ENCODE measurements at places on chromosomes 11 and 22. TPM values are rescaled to one million over a fixed set of nuclear protein-coding genes. Genes with fewer than 3 reads are reported as not detected.
A peak's percentile ranks its signal among the peaks of the same experiment; 100 is the strongest.

DNA sequence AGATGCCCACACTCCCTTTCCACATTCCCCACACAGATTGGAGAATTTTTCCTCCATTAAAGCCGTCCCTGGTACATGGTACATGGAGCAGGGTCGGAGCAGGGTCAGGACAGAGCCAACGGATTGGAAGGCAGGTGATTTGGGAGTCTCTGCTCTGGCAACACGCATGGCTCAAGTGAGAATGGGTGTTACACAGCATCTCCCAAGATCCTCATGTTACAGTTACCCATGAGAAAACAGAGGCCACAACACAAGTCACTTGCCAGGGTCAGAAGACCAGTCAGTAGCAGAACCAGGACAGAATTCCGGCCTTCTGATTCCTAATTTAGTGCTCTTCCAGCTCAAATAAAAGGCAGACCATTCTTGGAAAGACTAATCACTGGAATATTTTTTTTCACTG, 7.7 kb upstream of the F2 start:
- DNase-seq, result no peak

DNA sequence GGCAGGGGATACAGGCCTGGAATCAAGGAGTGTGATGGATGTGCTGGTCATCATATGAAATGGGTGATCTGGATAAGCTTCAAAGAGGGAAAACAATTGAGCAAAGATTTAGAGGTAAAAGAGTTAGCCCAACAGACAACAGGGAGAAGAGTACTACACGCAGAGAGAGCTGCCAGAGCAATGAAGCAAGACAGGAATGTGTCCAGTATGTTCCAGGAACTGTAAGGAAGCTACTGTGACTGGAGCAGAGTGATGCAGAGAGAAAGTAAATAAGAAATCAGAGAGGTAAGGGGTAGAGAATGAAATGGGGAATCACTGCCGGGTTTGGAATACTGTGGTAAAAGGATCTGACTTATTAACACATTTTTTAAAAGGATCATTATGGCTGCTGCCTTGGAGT, 255.1 kb downstream of the DCDC1 start:
- no peak for DNase-seq

DNA sequence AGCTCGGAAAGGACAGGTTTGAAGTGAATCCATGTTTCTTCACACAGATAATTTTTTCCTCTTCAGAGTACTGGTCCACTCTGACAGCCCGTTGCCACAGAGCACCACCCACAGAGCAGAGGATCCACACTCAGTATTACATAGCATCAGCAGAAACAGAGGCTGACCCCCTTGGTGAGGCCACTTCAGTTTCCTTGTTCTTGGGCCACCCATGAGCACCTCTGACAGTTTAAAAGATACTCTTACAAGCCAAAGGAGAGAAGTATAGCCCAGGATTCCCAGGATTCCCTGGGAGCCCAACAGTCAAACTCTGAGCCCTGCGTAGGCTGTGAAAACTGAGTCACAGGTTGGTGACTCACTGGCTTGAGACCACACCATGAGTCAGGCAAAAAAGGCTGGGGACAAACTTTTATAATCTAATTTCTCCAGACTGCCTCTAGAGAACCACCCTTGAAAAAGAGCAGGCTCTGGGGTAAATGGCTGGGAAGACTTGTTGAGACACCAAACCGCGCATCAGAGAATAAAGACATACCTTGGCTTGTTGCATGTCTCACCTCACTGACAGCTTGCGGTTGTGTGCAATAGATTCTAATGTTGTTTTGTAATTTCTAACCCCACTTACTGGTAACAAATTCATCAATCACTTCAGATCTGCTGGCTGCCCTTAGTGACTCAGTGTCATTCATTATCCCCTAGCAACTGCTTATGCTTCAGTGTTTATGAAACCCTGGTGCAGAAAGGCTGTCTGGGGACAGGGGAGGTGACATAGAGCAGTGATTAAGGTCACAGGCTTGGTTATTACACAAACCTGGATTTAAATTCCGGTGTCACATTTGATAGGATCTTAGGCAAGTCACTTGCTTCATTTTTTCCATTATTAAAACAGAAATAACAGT, 56.9 kb upstream of the PRSS23 start:
- DNase-seq, result no peak

DNA sequence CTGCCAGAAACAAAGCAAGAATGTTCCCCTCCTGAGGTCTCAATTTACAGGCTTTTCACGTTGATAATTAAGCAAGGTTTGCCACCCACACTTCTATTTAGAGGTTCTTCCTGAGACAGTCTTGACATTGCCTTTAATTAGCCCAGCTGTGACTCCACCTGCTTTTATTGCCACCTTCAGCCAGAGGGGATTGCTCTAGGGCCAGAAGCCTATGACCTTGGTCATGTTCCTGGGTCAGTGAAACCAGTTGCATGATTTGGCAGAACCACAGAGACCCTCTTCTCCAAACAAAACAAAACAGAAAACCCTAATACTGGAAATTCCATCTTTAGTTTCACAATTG, 89.8 kb downstream of the APIP start:
- DNase-seq, result no peak

- no peak for DNase-seq
Measured at GRCh38 chr11:120197977-120198376, 12.9 kb upstream of the OAF start.

- DNase-seq, result peak; percentile 88
Measured at GRCh38 chr11:102268083-102268984, 49.0 kb upstream of the BIRC3 start.

DNA sequence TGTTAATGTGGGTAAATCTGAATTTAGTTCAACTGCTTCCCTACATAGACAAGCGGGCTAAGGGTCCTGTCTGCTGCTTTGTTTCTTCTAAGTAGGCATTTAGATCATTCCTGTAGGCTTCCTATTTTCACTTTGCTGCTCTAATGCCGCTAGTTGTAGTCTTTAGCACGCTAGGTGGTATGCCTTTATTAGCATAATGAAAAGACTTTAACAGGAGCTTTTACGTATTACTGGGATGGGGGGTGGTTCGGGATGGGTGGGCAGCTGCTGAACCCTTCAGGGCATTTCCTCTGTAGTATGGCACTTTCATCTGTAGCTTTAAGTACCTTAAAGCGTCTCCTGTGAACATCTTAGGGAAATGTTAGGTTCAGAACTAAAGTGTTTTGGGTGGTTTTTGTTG, 85.3 kb downstream of the GGT1 start:
- no peak for DNase-seq

DNA sequence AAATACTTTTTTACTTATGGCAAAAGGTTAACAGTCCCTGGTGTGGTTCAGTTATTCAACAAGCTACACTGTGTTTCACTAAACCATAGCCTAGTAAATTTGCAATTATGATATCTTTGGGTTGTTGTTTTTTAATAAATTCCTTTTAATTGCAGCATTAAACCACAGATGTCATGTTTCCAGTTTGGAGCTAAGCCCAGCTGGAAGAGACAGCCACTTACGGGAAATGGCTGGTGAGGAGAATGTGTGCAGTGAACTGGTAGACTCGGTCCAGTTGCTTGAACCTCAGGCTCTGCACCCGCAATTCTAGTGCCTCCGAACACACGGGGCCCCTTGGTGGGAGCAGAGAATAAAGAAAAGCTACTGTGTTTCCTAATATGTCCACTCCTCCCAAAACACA, 70.8 kb downstream of the WNT11 start:
- DNase-seq, result no peak

GRCh38 chr11:10441652-10442503, 13.2 kb upstream of the AMPD3 start:
- DNase-seq, result no peak

GRCh38 chr22:21651521-21652009, 9.5 kb downstream of the SDF2L1 start:
- DNase-seq, result no peak

DNA sequence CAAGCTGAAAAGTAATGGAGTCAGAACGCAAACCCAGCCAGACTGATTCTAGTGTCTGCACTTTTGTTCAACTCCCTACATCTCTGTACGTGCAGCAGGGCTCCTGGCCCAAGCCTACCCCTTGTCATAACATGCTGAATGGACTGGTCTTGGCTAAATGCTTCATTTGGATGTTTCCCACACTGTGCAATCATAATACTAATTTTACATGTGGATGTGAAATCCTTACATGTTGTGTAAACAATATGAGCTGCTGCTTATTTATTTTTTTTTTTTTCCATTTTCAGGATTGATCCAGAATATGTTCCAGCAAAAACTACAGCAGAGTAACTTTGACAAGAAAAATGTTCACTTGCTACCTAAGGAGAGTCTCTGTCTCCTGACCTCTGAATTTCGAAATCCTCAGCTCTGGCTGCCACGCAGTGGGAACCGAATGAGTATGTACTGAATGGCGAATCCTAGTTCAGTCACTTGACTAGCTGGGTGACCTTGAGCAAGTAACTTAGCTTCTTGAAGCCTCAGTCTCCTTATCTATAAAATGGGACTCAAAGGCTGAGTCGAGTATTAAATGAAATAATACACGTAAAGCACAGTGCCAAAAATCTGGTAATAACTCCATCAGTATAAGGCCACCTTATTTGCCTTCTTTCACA, 133.4 kb downstream of the EHF start:
- no peak for DNase-seq

DNA sequence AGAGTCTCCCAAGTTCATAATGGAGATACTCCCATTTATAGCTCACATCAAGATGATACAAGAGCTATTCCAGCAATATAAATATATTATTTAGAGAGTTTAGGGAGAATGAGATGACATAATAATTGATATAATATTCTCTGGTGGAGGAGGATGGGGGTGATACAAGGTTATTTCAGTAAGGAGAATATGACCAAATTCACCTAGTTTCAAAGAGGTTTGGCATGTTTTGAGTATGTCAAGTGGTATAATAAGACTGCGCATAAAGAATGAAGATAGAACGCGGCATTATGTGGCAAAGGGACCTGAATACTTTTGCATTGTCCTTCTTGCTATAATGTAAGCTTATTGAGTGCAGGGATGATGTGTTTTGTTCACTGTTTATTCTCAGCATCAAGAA, 1283.5 kb downstream of the LRRC4C start:
- no peak for DNase-seq

- no peak for DNase-seq
Measured at GRCh38 chr11:47656260-47656885, 14.0 kb upstream of the MTCH2 start.

GRCh38 chr22:17803609-17804270, 29.5 kb upstream of the BID start:
- peak; percentile 24 for DNase-seq

DNA sequence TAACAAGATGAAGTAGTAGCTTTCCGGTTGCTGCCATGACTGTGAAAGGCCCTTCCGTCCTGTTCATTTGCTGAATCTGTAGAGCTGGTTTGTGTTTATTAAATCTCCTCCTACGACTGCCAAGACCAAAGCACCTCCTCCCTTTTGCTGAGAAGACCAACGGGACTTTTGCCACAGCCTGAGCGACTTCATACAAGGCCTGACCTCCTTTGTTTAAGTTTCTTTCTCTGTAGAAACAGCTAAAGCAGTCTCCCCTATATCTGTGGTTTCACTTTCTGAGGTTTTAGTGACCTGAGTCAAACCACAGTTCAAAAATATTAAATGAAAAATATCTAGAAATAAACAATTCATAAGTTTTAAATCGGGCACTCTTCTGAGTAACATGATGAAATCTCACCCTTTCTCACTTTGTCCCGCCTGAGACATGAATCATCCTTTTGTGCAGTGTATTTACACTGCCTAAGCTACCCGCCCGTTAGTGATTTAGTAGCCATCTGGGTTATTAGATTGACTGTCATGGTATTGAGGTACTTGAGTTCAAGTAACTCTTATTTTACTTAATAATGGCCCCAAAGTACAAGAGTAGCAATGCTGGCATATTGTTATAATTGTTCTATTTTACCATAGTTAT, 119.1 kb upstream of the LRRC4C start:
- DNase-seq, result no peak

- no peak for DNase-seq
Measured at GRCh38 chr11:64291752-64292459, 804 bp downstream of the KCNK4 start.

- no peak for DNase-seq
Measured at GRCh38 chr22:30315962-30316576, 10.7 kb downstream of the TBC1D10A start.

DNA sequence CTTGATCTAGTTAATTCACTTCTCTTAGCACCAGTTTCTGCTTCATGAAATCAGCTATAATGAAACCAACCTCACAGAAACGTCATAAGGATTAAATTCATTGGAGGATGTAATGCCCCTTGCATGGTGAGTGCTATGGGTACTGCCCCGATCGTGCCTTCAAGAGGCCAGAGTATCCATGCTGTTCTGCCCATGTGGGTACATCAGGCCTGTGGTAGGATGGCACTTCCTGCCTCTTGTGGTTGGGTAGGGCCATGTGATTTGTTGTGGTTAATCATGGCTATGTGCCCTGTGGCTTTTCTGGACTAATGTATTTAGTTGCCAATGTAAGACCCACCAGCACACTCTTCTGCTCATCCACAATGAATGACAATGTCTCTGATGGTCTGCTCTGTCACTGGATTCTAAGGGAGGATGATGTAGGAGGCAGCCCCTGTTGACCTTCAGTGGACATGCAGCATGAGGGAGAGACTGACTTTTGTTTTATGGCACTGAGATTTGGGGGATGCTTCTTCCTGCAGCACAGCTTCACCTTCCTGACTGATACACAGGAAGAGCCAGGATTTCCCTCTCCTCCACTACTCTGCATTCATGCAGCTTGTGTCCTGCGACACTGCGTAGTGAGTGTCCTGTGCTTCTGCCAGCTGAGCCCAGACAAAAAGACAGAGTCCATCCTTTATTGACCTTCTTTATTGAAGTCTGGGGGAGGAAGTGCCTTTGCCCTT, 66.2 kb downstream of the DHCR7 start:
- no peak for DNase-seq

- DNase-seq, result no peak
Measured at GRCh38 chr22:41668971-41669911, 19.4 kb downstream of the SNU13 start.

DNA sequence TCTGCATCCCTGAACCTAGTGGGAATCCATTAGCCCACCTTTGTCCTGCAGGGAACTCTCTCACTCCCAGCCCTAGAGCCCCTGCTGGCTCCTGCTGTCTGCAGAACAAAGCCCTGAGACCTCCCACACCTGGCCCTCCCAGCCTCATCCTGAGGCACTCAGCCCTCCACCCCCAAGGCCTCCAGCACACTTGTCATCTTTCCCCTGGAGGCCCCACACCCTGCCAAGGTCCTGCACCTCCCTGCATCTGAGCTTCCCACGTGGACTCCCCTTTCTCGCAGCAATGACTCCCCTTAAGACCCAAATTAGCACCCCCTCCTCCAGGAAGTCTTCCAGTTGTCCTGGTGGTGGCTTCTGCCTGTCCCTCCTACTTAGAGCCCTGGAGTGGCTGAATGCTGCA, 42.3 kb upstream of the LINC01488 start:
- DNase-seq, result no peak

The ANO9 gene
- 1.3 TPM for total RNA-seq

The OSBP2 gene
- total RNA-seq, result 16.0 TPM

The SCGB1D2 gene
- 4.0 TPM for total RNA-seq

The GPHA2 gene
- not detected for total RNA-seq

The ARHGAP20 gene
- 0.27 TPM for total RNA-seq

The IGF2 gene
- total RNA-seq, result 88.2 TPM

The MAJIN gene
- total RNA-seq, result not detected

The CADM1 gene
- 38.5 TPM for total RNA-seq

The CARD16 gene
- 10.9 TPM for total RNA-seq

The RBMXL2 gene
- total RNA-seq, result not detected

The OLFML1 gene
- 5.7 TPM for total RNA-seq

The SMC1B gene
- not detected for total RNA-seq

The LINC01488 gene
- not detected for total RNA-seq

The FAM180B gene
- total RNA-seq, result not detected

The GGTLC3 gene
- total RNA-seq, result not detected

The BTG4 gene
- total RNA-seq, result not detected

The SLC17A6 gene
- total RNA-seq, result not detected

The MS4A7 gene
- 13.0 TPM for total RNA-seq

The LRRN4CL gene
- 3.4 TPM for total RNA-seq
